Osteoblast (primary cell): ENCODE measurements at places on chromosomes 2 and 18. TPM values are rescaled to one million over a fixed set of nuclear protein-coding genes. Genes with fewer than 3 reads are reported as not detected.

- DNase-seq, result no peak
Measured at GRCh38 chr18:39681061-39681460, 2115.5 kb upstream of the CELF4 start.

C2orf92 gene
- total RNA-seq, result 2.5 and 3.2 TPM in 2 replicates

DNA sequence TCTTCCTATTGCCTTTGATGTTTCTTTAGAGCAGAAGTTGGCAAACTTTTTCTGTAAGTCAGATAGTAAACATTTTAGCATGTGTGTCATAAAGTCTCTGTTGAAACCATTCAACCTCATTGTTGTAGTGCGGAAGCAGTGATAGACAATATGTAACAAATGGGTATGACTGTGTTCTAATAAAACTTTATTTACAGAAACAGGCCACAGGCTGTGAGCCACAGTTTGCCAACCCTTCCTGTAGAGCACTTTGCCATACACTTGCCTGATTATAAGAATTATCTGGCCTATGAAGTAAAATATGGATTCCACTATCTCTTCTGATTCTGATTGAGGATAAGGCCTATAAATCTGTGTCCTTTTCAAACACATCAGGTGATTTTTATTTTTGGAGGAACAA lies 237.4 kb downstream of the DOK6 start:
- DNase-seq, result no peak

RASGRP3 gene
- 0.72 and 1.5 TPM in 2 replicates for total RNA-seq

- no peak for DNase-seq
Measured at GRCh38 chr2:181619516-181619915, 37.4 kb downstream of the CERKL start.

DNA sequence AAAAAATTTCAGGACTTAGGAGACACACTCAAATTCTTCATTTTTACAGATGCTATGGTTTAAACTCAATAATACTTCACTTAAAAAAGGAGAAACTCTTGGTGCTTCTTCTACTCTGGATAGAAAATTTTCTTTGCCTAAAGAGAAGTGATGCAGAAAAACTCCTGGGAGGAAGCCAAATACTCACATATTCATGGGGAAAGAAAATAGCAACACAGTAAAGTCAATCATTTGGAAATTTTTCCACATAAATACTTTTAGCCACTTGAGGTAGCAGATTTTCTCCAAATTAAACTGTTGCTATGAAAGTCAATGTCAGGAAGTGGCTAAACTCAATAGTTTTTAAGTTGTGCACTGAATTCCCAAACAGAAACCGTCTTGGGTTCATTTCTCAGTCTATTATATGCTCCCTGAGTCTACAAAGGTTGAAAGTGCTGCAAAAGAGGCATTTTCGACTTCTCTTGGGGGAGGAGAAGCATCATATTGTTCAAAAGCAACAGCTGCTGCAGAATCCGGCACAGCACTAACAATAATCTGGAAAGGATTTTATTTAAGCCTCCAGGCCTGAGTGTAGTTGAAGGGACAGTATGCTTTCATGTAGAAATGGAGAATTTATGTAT lies 81.1 kb downstream of the UPP2 start:
- DNase-seq, result no peak

DNA sequence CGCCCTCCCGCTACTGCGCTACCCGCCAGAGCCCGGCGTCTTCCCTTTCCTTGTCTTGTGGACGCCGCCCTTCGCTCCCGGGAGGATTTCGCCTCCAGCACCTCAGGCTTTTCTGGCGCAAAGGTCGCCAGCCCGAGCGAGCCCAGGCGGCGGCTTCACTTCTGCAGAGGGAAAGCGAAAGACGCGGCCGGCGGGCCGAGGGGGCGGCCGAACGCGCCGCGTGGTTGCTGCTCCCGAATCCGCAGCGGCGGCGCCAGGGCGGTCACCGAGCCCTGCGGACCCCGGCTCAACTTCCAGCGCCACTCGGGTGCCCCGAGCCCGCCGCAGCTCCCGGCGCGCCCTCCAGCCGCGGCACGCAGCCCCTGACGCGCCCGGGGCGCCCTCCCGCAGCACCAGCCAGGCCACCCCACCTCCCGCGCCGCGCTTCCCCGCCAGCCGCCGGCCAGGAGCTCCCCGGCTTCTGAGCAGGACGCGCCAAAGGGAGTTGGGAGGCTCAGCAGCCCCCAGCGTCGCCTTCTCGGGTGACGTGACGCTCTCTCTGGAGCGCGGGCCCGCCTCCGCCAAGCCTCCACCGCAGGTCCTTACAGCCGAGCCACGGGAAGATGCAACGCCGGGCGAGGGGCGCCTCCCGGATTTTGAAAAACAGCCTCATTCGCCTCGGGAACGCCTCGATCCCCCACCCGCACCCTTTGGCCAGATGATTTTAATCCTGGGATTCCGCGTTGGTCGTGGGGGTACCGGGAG lies 84.9 kb upstream of the EPB41L3 start:
- peak; percentile 87 for DNase-seq

GRCh38 chr18:54946149-54946581 lies 13.1 kb downstream of the CCDC68 start:
- DNase-seq, result peak; percentile 38

- DNase-seq, result no peak
Measured at GRCh38 chr18:596288-596881, 403 bp upstream of the CLUL1 start.

DNA sequence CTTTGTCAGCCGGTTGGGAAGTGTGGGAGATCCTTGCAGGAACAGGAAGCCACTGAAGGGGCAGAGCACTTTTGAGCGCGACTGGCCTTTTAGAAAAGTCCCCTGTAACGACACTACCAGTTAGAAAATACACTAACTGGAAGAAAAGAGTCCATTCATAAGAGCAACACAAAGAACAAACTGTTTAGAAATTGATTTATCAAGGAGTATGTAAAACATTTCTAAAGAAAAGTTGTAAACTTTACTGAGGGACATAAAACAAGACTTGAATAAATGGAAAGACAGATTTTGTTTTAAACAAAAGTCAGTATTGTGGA lies 29.8 kb upstream of the POMC start:
- DNase-seq, result no peak

DNA sequence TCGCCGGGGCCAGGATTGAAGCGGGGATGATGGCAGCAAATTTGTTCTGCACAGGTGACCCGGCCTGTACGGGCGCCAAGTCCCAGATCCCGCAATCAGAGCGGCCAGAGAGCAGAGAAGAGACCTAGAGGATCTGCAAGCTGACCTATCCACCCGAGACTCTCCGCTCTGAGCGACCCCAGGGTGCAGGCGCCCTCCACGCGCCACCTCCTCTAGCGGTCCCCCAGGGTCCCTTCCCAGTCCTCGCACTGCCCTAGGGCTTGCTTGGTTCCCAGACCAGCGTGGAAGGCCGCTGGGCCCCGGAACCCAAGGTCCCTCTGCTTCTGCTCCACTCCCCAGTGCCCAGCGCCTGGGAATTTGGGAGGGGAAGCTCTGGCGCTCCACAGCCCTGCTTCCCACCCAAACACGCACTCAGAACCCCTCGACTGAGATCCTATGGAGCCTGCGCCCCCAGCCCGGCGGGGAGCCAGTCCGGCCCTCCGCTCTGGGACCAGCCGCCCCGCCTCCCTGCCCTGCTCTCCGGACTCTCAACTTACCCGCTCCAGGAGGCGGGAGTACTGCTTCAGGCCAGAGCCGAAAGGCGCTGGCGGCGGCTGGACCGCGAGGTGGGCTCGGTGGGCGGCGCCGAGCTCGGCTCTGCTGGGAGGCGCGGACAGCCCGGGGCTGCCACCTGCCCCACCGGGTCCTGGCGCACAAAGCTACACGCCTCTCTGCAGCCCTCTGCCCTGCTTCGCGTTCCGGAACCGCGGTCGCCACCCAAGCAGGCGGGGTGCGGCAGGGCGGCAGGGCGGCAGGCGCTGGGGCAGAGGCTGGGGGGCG lies 3.0 kb upstream of the SIX3 start:
- peak; percentile 88 for DNase-seq

DNA sequence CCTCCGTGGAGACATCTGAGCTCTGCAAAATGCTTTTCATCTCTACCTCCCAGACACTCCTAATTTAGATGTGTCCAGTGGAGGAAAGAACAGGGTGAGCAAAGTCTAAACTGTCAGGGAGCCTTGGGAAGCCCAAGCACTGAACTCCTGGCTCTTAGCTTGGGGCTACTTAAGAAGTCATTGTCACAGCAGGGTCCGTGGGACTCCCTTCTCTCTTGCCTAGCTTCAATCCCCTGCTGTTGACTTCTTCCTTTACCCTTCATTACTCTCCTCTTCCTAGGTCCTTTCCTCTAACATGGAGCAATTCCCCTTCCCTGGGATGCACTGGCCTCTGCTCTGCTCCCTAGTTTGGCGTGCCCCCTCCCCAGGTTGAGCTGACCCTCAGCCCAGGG lies 3.4 kb downstream of the OSR1 start:
- no peak for DNase-seq

PTCD3 gene
- 55.0 and 61.6 TPM in 2 replicates for total RNA-seq

- peak; percentile 29 for DNase-seq
Measured at GRCh38 chr18:3401669-3402620, 48.0 kb upstream of the TGIF1 start.

DNA sequence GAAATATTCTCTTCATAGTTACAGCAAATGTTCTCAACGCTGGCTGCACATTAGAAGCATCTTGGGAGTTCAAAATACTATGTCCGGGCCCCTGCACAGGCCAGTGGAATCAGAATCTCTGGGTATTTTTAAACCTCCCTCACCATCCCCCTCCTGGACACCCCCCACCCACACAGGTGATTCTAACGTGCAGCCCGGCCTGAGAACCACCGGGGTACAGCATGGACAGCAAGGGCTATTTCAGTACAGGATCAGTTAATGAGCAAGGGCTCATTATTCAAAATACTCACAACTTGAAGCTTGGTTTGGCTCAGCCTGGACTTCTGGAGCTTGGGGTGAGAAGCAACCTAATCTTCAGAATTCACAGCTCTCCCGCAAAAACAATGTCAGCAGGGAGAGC lies 31.4 kb downstream of the INO80C start:
- DNase-seq, result no peak

GRCh38 chr18:66495844-66496243 lies 108.0 kb downstream of the CDH19 start:
- no peak for DNase-seq

DNA sequence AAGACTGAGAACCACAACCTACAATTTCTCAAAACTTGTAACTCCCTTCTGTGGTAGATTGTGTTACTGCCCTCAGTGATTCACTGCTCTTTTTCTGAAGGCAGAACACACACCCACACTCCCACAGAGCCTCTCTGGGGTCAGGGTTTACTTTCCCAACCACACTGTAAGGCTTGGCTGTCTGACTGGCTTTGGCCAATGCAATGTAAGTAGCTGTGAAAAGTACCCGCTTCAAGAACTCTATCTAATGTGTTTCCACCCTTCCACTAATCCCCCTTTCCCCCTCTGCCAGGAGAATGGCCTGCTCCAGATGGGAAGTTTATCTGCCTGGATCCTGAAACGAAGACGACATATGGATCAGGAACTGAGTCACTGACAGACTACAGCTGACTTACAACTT lies 222.7 kb downstream of the CDH2 start:
- peak; percentile 41 for DNase-seq

MROH2A gene
- total RNA-seq, result not detected in 2 replicates

GAD1 gene
- 0.36 and 0.59 TPM in 2 replicates for total RNA-seq

GRCh38 chr2:54904836-54905235 lies 145.4 kb downstream of the RTN4 start:
- no peak for DNase-seq

GRCh38 chr2:78766459-78766858 lies 259.0 kb upstream of the REG3G start:
- no peak for DNase-seq

GRCh38 chr2:26630669-26631360 lies 10.4 kb downstream of the CIB4 start:
- peak; percentile 87 for DNase-seq

GRCh38 chr2:150465703-150466569 lies 21.5 kb downstream of the RND3 start:
- DNase-seq, result no peak

LRRC30 gene
- not detected in 2 replicates for total RNA-seq

DNA sequence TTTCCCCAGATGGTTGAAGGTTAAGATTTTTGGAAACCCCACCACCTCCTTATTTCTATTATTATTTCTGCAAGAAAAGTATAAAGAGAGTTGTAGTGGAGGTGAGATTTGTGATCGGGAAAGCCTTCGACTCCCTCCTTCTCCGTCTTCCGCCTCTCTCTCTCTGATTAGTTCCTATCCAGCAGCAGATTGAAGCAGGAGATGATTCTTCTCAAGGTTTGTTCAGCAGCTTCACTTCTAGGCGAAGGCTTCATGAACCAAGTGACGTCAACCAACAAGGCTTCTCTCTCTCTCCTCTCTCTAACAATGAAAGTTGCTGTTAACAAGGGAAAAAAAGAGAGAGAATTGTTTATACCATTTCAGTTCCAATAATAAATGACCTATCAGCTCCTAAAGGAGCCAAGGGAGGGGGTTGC lies at the start of gene BAZ2B:
BAZ2B (minus strand) TSS at position 263 of the 416 bp plus-strand sequence. CDS start 137,829 bp downstream, outside the sequence.
- peak; percentile 83 for DNase-seq

GRCh38 chr2:159419403-159419802 lies 132.9 kb upstream of the WDSUB1 start:
- DNase-seq, result no peak

DNA sequence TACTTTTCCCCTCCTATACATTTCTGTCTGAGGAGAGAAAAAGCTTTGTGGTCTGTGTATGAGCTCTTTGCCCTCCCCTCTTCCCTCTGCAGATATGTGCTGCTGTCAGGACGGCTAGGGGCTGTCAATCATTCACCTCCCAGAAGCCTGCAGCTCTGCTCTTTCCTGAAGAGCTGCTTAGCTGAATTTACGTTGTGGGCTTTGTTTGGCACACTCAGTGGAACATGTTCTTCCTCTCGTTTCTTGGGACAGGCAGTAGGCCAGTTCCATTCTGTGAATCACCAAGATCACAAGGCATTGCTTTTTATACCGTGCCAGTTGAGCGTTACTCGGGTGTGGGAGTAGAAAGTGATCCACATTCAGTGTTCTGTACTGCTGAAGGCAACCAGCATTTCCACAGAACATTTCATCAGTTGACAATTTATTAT lies 136.7 kb downstream of the LAMA3 start:
- DNase-seq, result peak; percentile 80

DNA sequence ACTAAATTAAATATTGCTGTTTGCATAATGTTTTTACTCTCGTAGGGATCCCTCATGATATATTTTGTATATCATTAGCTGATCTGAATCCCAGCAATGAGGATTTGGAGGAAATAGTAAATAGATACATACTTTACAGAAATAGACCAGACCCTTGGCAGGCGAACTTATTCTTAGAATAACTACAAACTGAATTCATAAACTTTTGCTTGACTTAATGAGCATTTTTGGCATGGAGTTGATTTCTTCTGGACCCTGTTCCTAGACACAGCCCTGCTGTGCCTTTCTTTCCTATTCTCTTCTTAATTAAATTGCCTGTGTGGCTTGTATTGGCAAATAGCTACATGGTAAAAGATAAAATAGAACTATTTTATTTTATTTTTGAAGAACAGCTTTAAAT lies 145.9 kb downstream of the GREB1L start:
- DNase-seq, result no peak

- DNase-seq, result no peak
Measured at GRCh38 chr2:129078548-129078947, 759.9 kb upstream of the HS6ST1 start.

DNA sequence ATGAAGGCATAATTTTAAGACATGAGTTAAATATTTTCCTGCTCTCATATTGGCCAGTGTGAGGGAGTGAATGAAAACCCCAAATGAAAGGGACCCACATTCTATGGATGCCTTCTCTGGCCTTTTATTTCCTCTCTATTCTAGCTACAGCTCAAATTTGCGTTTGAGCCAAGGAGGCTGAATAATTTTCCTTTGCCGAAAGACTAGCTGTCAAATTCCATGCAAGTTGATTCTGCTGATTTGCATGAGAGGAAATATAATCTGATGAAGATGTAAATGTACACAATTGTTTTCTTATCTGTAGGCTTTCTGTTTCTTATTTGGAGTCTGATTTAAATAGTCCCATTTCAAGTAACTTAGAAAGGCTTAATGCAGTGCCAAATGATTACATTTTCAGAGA lies 438.4 kb upstream of the SPRED2 start:
- no peak for DNase-seq

CYRIA gene
- total RNA-seq, result 1.8 and 2.2 TPM in 2 replicates
